H9 (cell line): ENCODE measurements at places on chromosomes 5 and 9.
A peak's percentile ranks its signal among the peaks of the same experiment; 100 is the strongest.

GRCh38 chr5:94793113-94793815 lies 174.8 kb downstream of the SLF1 start:
- H3K27ac ChIP-seq, result no peak overlapping the region
- no peaks in the 10 kb centered on the region for H3K27me3 ChIP-seq
- DNase-seq, result no peak
- no peak overlapping the region for H3K4me3 ChIP-seq
- no peaks in the 10 kb centered on the region; the same call in 1 of the 2 replicates for H3K4me1 ChIP-seq
- no peaks in the 10 kb centered on the region for H3K36me3 ChIP-seq

DNA sequence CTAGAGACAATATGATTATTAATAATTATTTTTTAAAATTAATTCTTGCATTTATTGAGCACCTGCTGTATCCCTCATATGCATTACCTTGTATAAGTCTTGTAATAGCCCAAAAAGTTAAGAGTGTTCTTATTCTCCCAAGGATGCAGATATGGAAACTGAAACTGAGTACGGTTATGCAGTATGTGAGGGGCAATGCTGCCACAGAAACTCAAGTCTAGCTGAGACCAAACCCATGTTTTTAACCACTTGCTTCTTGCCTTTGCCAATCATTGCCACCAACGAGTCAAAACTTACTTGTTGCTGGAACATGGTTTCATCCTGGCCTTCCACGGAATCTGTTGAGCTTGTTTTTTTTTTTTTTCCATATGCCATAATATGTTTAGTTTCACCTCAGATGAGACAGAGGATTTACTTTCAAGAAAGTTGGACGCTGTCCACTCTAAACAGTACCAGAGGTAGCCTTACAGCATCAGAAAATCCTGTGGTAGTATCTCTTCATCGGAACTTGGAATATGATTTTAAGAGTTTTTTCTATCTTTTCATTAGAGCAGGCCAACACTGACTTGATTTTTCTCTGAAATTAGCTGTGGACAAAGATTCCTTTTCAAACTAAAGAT lies 27.9 kb downstream of the DOCK8 start:
- no peak overlapping the region for H3K27ac ChIP-seq
- H3K4me3 ChIP-seq, result no peak overlapping the region
- no peaks in the 10 kb centered on the region for H3K36me3 ChIP-seq
- DNase-seq, result no peak

- DNase-seq, result no peak
- H3K27me3 ChIP-seq, result no peaks in the 10 kb centered on the region
- no peak overlapping the region for H3K4me3 ChIP-seq
- no peaks in the 10 kb centered on the region for H3K36me3 ChIP-seq
Observed at GRCh38 chr5:173919443-173919842, 31.3 kb downstream of the CPEB4 start.

GRCh38 chr9:73219985-73220626 lies 68.4 kb downstream of the ANXA1 start:
- H3K4me1 ChIP-seq, result peaks cover 4% of the 10 kb centered on the region; the same call in 1 of the 2 replicates
- H3K4me3 ChIP-seq, result no peak overlapping the region
- no peaks in the 10 kb centered on the region for H3K27me3 ChIP-seq
- H3K36me3 ChIP-seq, result peaks cover 32% of the 10 kb centered on the region

GRCh38 chr5:56986626-56986947 lies 34.7 kb upstream of the MIER3 start:
- DNase-seq, result no peak
- H3K4me3 ChIP-seq, result no peak overlapping the region
- no peak overlapping the region for H3K27ac ChIP-seq
- H3K27me3 ChIP-seq, result no peaks in the 10 kb centered on the region
- H3K4me1 ChIP-seq, result no peaks in the 10 kb centered on the region
- no peaks in the 10 kb centered on the region for H3K36me3 ChIP-seq

GRCh38 chr5:6733411-6734242 lies 20.4 kb downstream of the TENT4A start:
- H3K4me1 ChIP-seq, result no peaks in the 10 kb centered on the region
- no peaks in the 10 kb centered on the region for H3K27me3 ChIP-seq
- no peak overlapping the region for H3K27ac ChIP-seq

GRCh38 chr9:21974722-21975409 lies 19.3 kb downstream of the CDKN2A start:
- peak overlapping the region; percentile 86 for H3K4me3 ChIP-seq
- peaks cover 75% of the 10 kb centered on the region for H3K27me3 ChIP-seq
- H3K4me1 ChIP-seq, result no peaks in the 10 kb centered on the region
- peak; percentile 92 for DNase-seq
- no peak overlapping the region for H3K27ac ChIP-seq

DNA sequence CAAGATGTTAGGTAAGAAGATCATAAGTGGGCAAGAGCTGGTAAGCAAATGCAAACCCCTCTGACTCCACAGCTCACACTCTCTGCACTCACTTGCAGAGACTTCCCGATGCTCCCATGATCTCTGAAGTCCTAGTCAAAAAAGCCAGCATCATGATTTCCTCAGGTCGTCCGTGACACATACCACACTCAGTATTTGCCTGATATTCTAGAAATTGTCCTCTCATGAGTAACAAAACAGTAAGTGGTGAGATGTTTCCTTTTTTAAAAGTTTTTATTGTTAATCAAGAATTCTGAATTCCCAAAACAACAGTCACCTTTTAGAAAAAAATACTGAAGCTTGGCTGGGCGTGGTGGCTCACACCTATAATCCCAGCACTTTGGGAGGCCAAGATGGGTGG lies 194.6 kb downstream of the DENND1A start:
- DNase-seq, result no peak
- no peak overlapping the region for H3K27ac ChIP-seq
- no peak overlapping the region for H3K4me3 ChIP-seq
- H3K27me3 ChIP-seq, result no peaks in the 10 kb centered on the region
- H3K4me1 ChIP-seq, result no peaks in the 10 kb centered on the region

DNA sequence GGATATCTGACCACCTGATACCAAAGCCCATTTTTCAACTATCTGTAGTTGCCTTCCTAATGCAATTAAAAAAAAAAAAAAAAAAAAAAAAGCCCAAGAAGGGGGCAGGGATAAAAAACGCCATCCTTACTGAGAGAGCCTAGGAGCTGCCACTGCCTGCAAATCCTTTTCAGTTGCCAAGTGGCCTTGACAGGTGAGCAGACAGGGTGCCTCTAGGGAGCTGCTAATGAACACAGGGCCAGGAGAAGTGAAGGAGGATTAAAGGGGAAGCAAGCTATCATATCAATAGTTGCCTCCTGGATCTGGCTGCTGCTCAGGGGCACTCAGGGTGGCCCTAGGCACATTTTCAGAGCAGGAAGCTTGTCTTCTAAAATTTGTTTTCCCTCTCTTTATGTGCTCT lies 547.4 kb downstream of the TLE1 start:
- no peak overlapping the region for H3K27ac ChIP-seq
- no peak for DNase-seq
- no peak overlapping the region for H3K4me3 ChIP-seq
- no peaks in the 10 kb centered on the region for H3K4me1 ChIP-seq

GRCh38 chr5:141716009-141716408 lies 34.0 kb upstream of the ARAP3 start:
- no peaks in the 10 kb centered on the region for H3K27me3 ChIP-seq
- no peak overlapping the region for H3K27ac ChIP-seq
- peaks cover 10% of the 10 kb centered on the region for H3K4me1 ChIP-seq
- H3K4me3 ChIP-seq, result no peak overlapping the region

DNA sequence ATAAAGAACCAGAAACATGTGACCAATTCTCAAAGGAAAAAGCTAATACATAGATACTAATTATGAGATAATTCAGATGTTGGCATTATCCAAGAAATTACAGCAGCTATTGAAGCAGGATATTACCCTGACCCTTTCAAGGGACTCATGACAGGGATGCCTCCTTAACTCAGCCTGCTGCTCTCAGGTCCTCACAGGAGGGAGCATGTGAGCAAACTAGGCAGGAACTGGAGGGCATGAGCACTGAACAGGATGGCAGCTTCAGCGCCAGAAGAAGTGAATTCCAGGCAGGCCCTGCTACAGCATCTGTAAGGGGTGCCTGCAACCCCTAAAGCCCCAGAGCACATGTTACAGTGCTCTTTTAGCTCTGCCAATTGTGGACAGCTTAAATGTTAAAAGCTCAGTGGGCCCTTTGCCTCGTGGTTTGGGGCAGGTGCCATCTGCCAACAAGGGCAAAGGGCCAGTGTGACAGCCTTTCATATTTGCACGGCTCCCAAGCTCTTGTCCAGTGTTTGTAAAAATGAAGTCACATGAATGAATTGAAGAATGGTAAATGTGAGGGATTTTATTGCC lies 464.7 kb upstream of the COX7C start:
- DNase-seq, result no peak
- no peaks in the 10 kb centered on the region for H3K36me3 ChIP-seq
- H3K27ac ChIP-seq, result no peak overlapping the region
- H3K4me3 ChIP-seq, result no peak overlapping the region
- no peaks in the 10 kb centered on the region for H3K27me3 ChIP-seq
- no peaks in the 10 kb centered on the region; the same call in 1 of the 2 replicates for H3K4me1 ChIP-seq

GRCh38 chr9:17005056-17005823 lies 129.6 kb upstream of the CNTLN start:
- H3K4me3 ChIP-seq, result no peak overlapping the region
- no peak overlapping the region for H3K27ac ChIP-seq

- no peak overlapping the region for H3K4me3 ChIP-seq
- H3K27me3 ChIP-seq, result no peaks in the 10 kb centered on the region
- no peak for DNase-seq
Observed at GRCh38 chr5:159190170-159190569, 19.2 kb downstream of the RNF145 start.

- H3K36me3 ChIP-seq, result no peaks in the 10 kb centered on the region
- no peak for DNase-seq
- no peaks in the 10 kb centered on the region for H3K27me3 ChIP-seq
- H3K4me3 ChIP-seq, result no peak overlapping the region
- H3K27ac ChIP-seq, result no peak overlapping the region
Observed at GRCh38 chr5:58844395-58844794, 261.5 kb downstream of the RAB3C start.

GRCh38 chr5:95081500-95081960 lies 203.4 kb downstream of the MCTP1 start:
- H3K4me3 ChIP-seq, result no peak overlapping the region
- H3K27ac ChIP-seq, result no peak overlapping the region
- DNase-seq, result no peak
- no peaks in the 10 kb centered on the region for H3K27me3 ChIP-seq

DNA sequence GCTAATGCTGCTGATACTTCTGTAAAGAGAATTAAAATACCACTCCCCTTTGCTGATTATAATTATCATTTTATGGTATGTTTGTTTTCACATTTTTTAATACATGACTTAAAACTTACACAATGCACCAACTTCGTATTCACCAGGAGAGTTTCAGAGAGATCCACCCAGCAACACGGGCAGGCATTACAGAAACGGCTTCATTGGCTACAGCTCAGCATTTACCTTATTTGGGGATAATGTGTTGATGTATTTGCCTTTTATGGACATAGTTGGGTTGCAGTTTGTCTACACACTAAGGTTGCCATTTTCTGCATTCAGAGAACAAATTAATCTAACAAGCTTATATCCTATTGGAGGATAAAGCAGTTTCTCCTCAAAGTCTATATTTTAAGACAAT lies 423.6 kb downstream of the PRDM9 start:
- peaks cover 11% of the 10 kb centered on the region for H3K36me3 ChIP-seq
- H3K27ac ChIP-seq, result no peak overlapping the region
- no peaks in the 10 kb centered on the region for H3K27me3 ChIP-seq
- H3K4me3 ChIP-seq, result no peak overlapping the region
- H3K4me1 ChIP-seq, result no peaks in the 10 kb centered on the region
